Fibroblast of pulmonary artery (primary cell): ENCODE measurements at places on chromosomes 4 and X.
A peak's percentile ranks its signal among the peaks of the same experiment; 100 is the strongest.

DNA sequence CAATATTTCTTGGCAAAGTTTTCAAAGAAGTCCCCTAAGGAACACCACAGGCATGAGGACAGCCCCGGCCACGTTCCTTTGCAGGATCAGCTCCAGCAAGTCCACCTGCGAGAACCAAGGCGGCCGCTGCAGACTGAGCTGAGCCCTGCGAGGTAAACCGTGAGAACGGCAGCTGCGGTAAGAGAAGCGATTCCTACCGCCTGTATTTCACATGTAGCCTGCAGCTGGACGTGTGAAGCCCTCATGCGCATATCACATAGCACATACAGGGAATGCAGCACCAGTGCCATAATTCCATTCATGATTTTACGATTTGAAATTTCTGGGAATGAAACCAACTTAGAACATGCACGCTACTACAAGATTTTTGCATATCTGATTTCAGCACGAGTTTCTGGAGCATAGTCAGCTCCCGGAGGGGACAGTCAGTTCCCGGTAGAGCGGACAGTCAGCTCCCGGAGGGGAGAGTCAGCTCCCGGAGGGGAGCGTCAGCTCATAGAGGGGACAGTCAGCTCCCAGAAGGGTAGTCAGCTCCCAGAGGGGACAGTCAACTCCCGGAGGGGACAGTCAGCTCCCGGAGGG is 41.7 kb downstream of the FGFRL1 start:
- DNase-seq = peak; percentile 51

- DNase-seq = peak; percentile 20
Measured at GRCh38 chr4:5024673-5025072, 5.4 kb upstream of the CYTL1 start.

DNA sequence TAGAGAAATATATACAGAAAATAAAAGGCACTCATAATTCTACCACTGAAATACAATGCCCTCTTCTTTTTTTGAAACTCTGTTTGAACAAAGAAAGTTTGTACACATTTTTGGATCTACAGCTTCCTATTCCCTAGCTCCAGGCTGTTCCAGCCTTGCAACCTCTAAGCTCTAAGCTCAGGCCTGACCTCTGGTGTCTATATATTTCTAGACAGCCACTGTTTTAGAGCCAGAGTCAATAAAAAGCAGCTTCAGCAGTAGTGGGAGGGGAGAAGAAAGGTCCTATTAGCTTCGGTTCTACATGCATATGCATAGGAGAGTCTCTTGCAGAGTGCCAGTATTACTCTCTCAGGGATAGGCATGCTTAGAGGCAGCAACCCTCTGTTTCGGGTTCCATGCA is 39.7 kb downstream of the CLDN2 start:
- peak; percentile 54 for DNase-seq

GRCh38 chrX:151753313-151754046 is 18.9 kb downstream of the CNGA2 start:
- peak; percentile 64 for DNase-seq

GRCh38 chr4:114698231-114698630 is 99.6 kb downstream of the UGT8 start:
- no peak for DNase-seq

- no peak for DNase-seq
Measured at GRCh38 chr4:42761804-42762203, 104.9 kb upstream of the ATP8A1 start.

GRCh38 chr4:154727540-154727939 is 16.3 kb upstream of the LRAT start:
- no peak for DNase-seq

DNA sequence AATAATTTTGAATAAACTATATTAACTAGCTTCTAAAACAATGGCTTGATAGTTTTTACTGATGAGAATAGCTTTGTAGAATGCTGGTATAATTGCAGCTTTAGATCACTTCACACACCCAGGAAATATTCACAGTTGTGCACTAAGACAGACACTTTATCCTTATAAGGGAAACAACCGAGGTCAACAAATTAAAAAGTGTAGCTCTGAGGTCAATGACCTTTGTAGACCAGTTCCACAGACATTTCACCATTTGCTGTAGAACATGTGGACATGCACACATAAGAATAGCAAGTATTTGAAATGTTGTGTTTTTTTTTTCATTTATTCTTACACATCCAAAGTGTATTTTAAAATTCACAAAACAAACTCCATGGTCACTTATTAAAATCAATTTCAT is 76.0 kb upstream of the MCF2 start:
- no peak for DNase-seq

- DNase-seq = no peak
Measured at GRCh38 chr4:118936406-118936805, 47.8 kb downstream of the SYNPO2 start.

DNA sequence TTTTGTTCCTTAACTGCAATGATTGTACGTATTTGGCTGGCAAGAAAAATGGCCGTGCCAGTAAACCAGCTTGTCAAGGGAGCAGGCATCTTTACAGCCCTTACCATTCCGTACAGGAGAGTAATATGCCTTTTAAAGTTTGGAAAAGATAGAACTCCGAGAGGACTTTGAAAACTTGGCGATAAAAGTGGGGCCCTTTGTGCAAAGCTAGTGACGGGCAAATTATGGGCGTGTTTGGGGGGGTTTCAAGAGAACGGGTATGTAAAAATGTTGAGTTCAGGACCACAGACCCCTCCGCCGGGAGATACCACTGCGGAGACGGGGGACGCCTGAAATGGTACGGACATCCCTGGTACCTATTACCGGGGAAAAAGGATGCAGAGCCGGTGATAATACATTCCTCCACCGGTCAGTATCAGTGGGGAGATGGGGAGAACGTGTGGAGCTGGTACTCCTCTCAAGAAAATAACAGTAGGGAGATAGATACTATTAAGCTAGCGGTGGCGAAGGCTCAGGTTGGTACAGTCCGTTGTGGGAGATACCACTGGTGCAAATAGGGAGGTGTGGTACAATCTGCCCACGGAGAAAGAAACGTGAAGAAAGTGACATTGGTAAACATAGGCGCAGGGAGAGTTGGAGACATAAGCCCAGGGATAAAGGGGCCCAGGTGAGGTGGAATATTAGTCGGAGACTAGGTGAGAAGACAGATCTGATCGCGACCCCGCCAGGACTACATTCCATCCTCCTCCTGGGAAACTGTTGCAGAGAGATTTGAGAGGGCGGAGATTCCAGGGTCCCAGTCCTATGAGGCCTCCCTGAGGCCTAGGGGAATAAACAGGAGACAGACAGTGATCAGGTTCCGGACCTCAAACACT is 14.5 kb downstream of the SPACA5 start:
- DNase-seq = peak; percentile 88

GRCh38 chr4:185339941-185340340 is 55.8 kb downstream of the LRP2BP start:
- no peak for DNase-seq

- DNase-seq = no peak
Measured at GRCh38 chrX:115518113-115518512, 42.9 kb upstream of the PLS3 start.

DNA sequence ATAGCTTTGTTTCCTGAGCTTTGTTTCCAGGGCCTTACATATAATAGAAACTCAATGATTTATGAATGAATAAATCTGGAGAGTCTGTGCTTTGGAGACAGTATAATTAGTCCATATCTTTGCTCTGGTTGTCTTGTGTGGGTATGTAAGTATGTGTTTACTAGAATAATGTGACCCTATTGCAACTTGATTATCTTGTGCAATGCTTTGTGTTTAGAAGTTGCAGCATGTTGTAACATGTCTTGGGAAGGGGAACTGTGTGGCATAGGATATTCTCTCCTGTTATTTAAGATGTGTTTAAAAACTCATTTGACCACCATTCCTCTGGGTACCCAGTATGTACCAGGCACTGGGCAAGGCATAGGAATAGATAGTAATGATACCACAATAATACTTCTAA is 6.1 kb downstream of the SPATA18 start:
- peak; percentile 41 for DNase-seq

DNA sequence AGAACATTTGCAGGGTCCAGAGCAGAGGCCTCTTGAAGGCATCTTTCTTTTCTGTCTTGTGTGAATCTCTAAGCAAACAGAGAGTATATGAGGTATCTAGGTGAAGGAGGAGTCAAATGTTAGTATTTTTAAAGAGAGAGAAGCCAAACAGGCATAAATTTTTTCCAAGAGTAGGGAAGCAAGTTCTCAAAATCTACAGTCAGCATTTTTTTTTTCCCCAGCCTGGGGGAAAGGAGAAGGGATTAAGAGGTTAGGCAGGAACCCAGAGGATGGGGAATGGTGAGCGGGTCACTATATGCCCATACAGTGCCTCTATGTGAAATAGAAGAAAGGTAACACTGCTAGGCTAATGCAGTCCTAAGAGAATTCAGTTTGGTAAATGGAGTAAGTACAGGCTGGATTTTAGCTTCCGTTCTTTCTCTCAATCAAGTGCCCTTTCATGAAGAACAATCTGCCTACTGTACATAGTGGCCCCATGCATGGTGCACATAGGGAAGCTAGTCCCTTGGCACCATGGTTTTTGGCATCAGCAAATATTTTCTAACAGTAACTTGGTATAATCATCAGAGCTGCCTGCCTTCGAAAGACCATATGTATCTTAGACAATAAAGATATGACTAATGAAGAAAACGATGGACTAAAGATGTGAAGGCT is 163.1 kb upstream of the MAB21L2 start:
- no peak for DNase-seq

- DNase-seq = no peak
Measured at GRCh38 chrX:40098264-40099054, 701 bp upstream of the BCOR start.

DNA sequence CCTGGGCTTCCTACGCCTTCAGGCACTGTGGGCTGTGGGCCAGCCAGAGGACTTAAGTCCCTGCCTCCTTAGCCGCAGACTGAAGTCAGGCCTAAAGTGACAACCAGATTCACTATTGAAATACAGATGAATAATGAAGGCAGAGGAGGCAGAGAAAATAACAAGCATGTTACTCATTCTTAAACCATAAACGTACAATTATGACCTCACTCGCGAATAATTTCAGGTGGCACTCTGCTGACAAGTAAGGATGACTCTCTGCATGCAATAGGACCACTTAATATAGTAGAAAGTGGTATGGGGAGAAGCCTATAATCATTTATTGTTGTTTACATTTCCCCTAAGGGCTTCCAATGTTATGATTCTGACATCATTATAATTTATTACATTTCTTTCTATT is 409.2 kb upstream of the FGF13 start:
- no peak for DNase-seq

DNA sequence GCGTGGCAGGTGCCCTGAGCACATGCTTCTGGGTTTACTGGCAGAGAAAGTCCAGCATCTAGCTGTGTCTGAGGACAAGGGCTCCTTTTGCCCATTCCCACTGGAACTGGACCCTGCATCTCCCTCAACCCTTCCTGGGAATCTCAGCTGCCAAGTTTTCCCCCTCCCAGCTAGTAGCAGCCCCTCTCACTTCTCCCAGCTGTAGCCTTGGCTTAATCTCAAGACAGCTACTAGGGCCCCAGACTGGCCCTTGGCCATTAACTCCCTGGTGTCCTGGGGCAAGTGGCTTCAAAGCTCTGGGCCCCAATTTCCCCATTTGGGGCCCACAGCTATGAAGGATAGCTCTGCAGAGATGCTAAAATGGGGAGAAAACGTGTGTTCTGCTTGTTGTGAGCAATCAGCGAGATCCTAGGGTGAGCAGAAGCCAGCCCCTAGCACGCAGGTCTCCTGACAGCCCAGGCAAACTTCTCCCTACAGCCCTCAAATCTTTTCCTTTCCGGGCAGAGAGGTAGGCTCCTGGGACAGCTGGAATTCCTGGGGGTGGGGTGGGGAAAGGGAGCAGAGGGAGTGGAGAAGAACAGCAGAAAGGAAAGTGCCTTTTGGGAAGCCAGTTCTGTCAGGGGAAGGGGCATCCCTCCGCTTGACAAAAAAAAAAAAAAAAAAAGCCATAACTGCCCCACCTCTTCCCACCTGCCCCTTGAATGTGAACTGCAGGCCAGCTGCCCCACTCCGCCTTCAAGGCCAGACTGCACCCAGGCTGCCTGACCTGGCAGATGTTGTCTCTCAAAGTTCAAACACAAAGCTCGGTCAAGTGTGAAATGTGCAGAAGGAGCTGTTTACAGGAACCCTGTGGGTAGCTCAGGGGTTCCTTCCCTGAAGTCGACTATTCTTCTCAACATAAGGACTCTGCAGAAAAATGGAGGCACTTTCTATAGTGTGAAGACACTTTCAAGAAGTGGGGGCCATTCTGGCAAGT is 16.6 kb downstream of the FGD1 start:
- DNase-seq = no peak

- peak; percentile 60 for DNase-seq
Measured at GRCh38 chr4:142265536-142265935, 580.6 kb downstream of the INPP4B start.

GRCh38 chr4:165288639-165289422 is 38.6 kb upstream of the MSMO1 start:
- DNase-seq = peak; percentile 91

DNA sequence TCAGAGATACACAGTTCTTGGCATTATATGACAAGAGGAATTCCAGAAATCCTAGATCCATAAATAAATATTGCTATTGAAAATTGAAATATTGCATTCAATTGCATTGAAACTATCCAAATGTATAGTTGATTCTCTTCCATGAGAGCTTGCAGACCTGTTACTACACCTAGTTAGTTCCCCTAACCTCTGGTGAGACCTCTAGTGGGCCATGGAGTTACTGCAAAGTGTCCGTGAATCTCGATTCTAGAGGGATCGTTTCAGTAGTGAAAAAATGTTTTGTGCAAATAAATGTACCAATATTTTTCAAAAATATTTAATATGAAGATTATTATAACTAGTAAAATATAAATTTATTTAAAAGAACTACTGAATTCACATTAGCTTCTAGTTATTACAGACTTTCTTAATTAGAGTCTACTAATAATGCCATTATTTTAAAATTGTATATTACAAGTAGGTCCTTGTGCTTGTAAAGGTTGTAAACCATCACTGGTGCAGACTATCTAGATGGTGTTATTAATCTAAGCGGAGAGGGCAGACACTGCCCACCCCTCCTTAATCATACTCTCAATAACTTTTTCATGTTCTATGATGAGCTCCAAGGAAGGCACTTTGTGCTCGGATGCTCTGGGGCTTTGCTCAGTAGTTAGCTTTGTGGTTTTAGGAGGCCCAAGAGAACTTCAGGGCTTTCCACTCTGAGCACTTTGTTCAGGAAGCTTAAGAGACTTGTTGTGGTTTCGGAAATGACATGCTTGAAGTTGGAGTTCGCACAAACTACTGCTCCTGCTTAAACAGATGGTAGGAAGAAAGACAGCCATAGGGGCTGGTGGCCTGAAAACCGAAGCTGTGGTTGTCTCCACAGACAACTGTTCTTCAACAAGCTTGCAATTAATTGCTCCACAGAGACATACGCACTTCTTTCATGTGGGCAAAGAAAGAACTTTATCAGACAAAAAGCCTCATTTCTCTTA is 42.8 kb downstream of the IL21 start:
- DNase-seq = peak; percentile 62

GRCh38 chrX:85244450-85245211 is 840 bp downstream of the ZNF711 start:
- peak; percentile 20 for DNase-seq
